ENCODE measurements at places on chromosomes 5 and 9.

- DNase-seq: no peak
Observed at GRCh38 chr9:94443032-94443722, 111.7 kb upstream of the PCAT7 start.

GRCh38 chr9:88950341-88951154, 40.7 kb upstream of the S1PR3 start:
- DNase-seq: peak; percentile 90

GRCh38 chr9:99595796-99596195, 225.9 kb upstream of the NR4A3 start:
- no peak for DNase-seq

GRCh38 chr9:119877306-119877705, 508.1 kb upstream of the BRINP1 start:
- DNase-seq: no peak

DNA sequence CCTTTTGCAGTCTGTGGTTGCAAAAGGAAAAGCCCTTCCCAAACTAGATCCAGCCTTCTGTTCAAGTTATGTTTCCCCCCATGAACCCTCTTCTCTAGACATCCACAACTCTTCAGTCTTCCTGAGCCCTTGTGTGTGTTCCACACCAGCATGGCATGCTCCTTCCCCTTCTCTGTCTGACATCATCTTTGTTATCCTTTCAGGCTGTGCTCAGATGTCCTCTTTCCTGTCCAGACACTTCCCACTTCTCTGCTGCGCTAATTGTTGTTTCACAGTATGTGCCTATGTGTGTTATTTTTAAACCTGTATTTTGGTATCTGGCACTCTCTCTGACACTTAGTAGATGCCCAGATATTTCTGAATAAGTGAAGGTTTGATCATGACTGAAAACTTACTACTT, 38.2 kb downstream of the FOCAD start:
- DNase-seq: no peak

DNA sequence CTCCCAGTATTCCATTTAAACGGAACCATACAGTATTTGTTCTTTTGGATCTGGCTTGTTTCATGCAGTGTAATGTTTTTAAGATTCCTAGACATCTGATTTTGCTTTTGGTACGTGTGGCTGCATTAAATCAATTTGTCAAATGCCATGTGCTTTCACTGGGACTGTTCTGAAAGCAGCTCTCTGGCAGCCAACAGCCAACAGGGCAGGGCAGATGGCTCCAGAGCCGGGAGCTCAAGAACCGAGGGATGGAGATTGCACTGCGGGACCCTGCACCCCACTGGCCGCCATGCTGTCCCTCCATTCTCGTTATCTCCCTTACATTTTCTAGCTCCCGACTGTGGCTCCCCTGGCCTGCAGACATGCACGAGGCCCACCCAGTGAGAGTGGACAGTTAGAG, 33.4 kb upstream of the AIF1L start:
- no peak for DNase-seq

DNA sequence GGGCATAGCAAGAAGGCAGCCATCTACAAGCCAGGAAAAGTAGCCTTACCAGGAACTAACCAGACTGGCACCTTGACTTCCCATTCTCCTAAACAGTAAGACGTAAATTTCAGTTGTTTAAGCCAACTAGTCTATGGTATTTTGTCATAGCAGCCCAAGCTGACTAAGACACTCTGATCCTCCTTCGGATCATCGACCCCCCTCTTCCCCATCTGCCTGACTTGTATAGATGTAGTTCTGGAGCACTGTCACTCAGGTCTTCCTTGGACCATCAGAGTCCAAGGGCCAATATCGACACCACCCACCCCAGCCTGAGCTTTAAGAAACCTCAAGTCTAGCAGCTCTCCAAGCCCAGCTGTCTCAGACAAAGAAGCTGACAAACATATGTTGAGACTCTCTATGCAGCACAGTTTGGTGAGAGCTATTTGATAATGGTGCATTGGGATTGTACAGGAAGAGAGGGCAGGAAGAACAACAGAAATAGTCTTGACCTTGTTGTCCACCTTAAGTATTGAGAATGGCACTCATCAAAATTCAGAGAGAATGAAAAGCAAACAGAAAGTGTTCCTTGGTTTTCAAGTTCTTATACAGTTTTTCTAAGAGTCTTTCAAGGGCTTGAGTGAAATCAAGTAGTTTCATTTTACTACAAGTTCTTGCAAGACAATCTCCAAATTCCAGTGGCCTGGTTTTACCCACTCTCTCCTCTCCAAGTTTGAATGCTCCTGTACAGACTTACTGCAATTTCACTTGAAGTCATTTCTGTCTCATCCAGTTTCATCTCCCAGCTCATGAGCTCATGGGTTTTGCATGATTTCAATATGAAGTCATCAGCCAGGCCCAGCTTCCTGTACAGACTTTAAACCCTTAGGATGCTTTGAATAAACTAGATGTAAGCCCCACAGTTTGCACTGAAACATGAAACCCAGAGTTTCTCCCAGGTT, 122.3 kb upstream of the RAI14 start:
- DNase-seq: peak; percentile 83

GRCh38 chr5:14777932-14778791, 93.4 kb downstream of the ANKH start:
- no peak for DNase-seq

- DNase-seq: no peak
Observed at GRCh38 chr5:136094913-136095641, 37.6 kb upstream of the SMAD5 start.

DNA sequence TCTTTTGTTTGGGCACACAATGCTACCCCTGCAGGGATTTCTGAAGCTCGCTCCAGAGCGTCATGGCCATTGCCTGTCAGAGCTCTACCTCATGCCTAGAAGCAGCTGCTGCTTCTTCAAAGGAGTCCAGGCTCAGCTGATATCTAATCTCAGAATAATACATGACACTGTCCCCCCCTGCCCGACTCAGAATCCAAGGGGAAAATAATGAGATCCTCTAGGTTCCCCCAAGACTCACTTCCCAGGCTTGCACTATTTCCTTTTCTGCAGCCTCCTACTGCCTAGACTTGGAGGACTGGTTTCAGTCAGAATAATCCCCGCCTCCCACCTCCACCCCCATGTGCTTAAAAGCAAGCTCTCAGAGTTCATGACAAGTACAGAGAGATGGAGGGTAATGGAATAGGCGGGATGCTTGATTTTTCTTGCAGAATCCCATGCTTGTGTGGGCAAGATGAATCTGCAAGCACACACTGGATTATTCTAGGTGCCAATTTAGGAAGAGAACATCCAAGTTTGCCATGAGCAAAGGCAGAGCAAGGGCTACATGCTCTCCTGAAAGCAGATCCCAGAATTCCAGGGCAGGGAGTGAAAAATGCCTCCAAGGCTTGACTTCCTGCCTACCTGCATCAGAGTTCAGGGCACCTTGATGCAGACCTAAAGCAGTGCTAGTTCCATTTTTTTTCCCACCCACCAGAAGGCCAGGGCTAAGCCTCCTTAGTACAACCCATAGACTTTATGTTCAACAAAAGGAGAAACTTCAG, 97.4 kb upstream of the IFNK start:
- no peak for DNase-seq

- DNase-seq: no peak
Observed at GRCh38 chr9:121991307-121991661, 101.8 kb downstream of the TTLL11 start.

- peak; percentile 75 for DNase-seq
Observed at GRCh38 chr9:7042124-7042523, 284.4 kb downstream of the KDM4C start.

DNA sequence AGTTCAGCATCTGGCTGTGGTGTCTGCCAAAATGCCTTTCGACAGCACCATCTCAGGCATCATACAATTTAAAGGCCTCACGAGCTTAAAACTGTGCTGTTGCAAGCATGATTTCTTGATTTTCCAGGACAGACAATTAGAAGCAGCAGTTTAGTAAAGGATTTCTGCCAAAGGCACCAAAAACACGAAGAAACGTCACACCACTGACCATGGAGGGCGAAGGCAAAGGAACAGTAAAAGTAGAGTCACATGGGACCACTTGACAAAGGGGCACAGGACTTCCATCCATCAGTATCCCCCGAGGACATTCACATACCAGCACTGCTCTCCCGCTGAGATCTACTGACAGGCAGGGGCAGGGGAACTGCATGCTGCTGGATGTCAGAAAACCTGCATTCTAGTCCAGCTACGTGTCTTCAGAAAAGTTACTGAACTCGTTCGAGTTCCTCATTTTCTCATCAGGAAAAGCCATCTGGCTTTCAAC, 70.4 kb upstream of the FBXW11 start:
- DNase-seq: peak; percentile 54

DNA sequence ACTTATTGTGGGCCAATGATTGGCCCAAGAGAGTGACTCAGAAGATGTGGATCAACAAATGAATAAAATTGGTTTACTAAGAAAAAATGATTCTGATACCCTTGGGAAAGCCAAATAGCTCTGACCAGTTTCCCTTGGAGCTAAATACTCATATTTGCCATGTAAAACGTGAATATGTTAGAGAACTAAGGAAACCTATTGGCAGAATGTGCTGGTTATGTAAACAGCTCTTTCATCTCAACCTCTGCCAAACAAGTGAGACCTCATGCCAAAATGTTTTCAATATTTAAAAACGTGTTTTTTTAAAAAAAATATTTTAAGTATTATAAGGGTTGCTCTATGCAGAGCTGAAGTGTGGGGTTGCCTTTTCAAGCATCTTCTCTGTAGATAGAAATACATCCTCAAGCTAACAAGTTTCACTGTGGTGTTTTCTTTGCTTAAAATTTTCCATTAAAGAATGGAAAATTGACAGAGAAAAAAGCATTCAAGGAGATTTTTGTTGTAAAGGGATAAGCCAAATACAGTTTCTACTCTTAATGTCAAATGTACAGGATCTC, 186.9 kb upstream of the TUT7 start:
- DNase-seq: no peak

DNA sequence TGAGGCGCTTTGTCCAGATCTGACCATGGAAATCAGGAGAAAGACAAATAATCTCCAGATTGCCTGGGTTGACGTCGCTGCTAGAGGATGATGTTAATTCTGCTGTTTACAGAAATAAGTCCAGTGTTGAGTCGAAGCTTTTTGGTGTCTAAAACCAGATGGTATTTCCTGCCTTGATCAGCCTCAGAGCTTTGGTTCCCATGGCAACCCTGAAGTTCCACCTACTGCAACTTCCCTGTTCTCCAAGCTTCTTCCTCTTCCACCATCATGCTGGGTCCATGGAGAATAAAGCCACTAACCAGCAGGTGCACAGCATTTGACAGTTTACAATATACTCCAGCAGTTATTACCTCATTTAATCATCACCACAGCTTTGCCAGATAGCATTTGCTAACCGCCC, 18.0 kb upstream of the GABBR2 start:
- peak; percentile 67 for DNase-seq

GRCh38 chr9:96129747-96130146, 172.2 kb downstream of the HSD17B3 start:
- DNase-seq: no peak

DNA sequence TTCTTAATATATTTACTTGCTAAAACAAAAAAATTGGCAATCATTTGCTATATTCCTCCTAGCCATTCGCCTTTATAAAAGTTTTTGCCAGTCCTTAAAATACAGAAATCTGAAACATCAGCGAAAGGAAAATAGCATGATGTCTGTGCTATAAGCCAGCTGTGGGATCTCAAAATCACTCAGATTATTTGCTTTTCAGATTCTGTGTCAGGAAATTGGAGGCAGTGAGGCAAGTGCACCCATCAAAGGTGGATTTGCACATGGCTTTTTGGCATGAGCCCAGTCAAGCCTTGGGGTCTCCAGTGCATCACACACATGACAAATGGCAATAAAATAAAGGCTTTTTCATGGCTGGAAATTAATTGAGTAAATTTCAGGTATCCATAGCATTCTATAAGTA, 196.8 kb upstream of the DAPK1 start:
- no peak for DNase-seq
